Activated T-helper 1 cell treated with anti-CD3 and anti-CD28 coated beads, Interleukin-2, amount 50 U/mL, for 16 hours (primary cell): ENCODE measurements at places on chromosomes 4 and X.

GRCh38 chr4:139191373-139191772 lies 14.4 kb upstream of the ELF2 start:
- no peak for DNase-seq

DNA sequence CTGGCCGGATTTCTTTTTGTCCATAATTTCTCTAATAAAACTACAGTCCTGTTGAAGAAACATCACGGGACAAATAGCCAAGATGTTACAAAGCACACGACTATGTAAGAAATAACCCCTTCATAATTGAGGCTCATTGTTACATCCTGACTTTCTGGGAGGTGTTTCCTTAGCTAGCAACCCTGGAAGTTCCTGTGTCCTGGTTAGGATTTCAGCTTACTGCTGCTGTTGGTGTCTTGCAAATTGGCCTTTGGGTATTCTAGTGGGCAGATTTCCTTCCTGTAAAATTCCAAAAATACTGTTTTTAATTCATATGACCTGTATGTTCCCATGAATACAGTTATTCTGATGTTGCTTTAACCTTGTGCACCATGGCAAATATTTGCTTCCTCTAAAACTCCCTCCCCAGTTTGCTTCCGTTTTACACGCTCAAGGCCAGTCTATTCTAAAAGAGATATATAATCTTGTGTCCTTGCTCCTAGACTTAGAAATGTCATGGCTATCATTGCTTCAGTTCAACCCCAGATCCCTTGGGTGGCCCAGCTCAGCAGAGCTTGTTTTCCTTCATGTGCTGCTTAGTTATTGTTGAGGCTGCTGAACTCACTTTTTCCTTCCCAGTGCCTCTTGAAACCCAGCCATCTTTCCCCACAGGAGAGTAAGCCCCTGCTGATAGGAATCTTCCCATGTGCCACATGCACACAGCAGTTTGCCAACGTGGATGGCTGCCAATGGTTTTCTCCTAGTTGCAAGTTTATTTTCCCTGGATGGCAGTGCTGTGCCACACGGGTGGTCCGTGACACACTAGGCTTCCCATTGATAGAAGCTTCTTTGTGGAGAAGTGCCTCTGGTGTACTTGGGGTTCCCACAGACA lies 75.8 kb downstream of the TSPAN7 start:
- no peak for DNase-seq

DNA sequence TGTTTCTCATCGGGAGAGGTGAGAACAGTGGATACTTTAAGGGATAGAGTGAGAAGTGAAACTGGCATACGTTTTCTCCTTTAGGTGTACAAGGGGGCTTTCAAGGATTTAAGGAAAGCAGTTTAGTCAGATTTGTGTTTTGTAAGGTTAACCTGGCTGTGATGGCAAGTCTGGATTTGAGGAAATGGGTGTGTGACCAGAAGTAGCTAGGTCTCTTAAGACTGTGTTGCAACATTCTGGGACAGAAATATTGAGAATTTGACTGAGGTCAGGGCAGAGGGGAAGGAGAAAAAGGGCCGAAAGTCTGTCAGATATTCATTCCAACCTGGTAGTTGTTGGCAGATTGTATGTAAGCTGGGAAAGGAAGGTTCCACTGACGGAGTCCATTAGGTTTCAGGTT lies 10.4 kb upstream of the GABRE start:
- no peak for DNase-seq

GRCh38 chrX:111869639-111870034 lies 6.3 kb upstream of the TRPC5OS start:
- DNase-seq = no peak

DNA sequence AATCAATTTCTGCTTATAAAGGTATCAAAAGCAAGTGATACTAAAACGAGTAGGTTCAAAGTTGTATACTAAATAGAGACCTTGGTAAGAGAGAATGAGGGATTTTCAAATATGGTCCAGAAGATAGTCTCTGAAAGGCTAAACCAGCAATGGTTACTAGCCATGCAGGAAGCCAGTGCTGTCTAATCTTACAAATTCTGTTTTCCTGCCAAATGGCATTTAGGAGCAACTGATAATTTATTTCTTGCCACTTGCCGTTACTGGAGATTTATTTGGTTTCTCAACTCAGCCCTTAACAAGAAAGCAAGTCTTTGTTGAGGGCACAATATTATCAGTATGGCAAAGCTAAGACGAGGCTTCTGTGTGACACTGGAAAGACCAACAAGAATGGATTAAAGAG lies 47.2 kb downstream of the MAP7D3 start:
- DNase-seq = no peak

- DNase-seq = no peak
Observed at GRCh38 chr4:96642490-96642889, 802.6 kb downstream of the PDHA2 start.

DNA sequence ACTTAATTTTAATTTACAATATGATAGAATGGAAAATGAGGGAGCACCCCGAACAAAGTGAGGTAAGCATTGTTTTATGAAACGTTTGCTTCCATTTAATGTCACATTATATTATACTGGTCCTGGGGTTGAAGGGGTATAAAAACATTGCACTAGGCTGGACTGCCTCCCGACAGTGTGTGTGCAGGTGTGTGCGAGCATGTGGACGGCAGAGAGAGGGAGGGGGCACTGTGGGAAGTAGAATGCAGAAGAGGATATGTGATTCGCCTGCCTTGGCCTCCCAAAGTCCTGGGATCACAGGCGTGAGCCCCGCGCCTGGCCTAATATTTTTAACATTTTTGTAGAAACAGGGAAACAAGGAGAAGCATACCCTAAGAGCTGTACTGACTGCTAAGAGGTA lies 36.0 kb downstream of the IRF2 start:
- no peak for DNase-seq

- DNase-seq = no peak
Observed at GRCh38 chrX:153304988-153305736, 16.4 kb downstream of the PNMA6F start.

DNA sequence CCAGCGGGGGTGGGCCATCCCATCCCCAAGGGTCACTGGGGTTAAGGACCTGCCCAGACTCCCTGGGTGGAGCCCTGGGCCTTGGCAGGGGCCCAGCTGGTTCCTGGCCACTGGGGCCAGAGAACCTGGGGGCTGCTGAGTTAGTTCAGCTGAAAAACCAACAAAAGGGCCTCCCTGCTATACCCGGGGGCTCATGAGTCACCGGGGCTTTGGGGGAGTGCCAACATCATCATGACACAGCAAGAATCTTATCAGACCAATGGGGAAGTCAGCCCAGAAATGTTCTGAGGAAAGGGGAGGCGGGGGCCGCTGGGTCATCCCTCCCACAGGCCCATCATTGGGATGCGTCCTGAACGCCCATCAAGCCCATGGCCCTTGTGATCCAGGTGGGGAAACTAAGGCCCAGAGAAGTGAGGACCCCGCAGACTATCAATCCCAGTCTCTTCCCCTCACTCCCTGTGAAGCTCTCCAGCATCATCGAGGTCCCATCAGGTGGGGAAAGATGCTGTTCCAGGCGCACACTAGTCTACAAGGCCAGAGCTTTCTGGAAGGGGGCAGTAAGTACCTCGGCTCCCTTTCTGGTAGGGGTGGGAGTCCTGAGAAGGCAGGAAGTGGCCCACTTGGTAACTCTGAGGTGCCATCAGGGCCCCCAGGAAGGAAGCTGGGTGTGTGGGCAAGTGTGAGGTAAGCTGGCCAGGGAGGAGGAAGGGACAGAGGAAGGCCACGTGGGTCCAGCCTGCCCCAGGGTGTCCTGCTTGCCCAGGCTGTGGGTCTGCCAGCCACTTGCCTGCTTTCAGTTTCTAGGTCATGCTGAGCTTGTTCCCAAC lies 4.5 kb downstream of the G6PD start:
- DNase-seq = no peak

GRCh38 chr4:6694177-6694901 lies 661 bp downstream of the S100P start:
- no peak for DNase-seq

DNA sequence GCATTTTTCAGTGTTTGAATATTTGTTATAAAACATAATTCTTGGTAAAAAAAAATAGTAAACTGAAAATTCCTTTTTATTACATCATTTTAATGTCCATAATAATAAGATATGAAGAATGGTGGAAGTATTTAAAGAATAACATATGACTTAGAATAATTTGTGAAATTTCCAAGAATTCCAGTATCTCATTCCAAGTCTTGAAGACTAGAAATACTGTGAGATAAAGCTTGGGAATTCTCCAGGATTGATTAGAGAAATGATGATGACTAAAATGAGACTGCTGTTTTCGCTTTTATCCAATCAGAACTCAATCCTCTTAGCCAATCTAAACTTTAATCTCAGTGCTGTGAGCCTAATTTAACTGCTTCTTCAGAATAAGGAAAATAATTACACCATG lies 184.2 kb upstream of the HCCS start:
- no peak for DNase-seq

GRCh38 chrX:30296408-30297254 lies 12.6 kb downstream of the NR0B1 start:
- DNase-seq = no peak

GRCh38 chrX:18973527-18974192 lies 10.3 kb downstream of the PHKA2 start:
- no peak for DNase-seq

DNA sequence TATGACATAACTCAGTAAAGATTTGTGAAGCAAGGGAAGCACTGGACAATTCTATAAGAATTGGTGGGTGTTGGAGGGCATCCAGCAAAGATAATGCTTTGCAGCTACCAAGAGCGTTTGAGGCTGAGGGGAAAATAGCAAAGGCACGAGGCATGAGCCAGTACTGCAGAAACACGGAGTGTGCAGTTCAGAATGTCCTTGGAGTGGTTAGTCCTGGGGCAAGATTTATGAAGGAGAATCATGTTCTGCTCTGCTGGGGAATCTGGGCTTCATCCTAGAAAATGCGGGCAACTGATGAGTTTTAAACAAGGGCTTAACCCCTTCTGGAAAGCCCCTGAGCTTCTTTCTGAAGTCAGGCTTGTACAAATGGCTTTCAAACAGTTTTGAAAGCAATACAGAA lies 452.5 kb downstream of the IL15 start:
- DNase-seq = no peak

DNA sequence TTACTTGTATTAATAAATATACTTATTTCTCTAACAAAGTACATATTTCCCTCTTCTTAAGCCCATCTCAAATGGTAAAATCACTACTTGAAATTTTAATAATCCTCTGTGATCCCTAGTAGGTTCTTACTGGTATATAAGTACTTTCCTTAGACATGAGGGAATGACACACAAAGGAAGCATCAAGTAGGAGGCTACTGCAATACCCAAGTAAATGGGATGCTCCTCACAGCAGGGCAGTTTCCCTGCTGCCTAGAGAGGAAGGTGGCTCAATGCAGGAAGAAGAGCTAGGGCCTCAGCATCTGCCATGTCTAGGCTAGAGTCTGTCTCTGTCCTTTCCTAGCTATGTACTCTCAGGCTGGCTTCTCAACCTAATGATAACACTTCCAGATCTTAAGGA lies 122.1 kb upstream of the DIPK2B start:
- DNase-seq = no peak

DNA sequence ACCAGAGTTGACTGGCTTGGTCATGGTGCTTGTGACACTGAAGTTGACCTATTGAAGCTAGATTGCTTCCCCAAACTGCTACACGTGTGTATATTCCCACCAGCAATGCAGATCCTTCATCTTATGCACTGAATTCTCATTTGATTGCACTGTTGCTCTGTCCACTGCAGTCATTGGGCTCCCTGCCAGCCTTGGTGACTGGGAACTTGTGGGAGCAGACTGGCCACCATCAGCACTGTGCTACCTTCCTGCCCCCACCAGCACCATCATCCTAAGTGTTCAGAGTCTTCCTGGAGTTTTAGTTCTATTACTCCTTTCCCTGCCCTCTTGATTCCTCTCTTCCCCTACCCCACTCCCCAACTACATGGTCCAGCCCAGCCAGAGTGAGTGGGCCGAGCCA lies 117.7 kb upstream of the PRPS2 start:
- DNase-seq = no peak

- no peak for DNase-seq
Observed at GRCh38 chr4:185020293-185020808, 2.1 kb downstream of the HELT start.

GRCh38 chr4:3656416-3657356 lies 109.5 kb upstream of the ADRA2C start:
- no peak for DNase-seq

GRCh38 chr4:182778222-182778982 lies 138.8 kb downstream of the DCTD start:
- no peak for DNase-seq

- DNase-seq = no peak
Observed at GRCh38 chr4:14726441-14726840, 275.8 kb upstream of the CPEB2 start.

DNA sequence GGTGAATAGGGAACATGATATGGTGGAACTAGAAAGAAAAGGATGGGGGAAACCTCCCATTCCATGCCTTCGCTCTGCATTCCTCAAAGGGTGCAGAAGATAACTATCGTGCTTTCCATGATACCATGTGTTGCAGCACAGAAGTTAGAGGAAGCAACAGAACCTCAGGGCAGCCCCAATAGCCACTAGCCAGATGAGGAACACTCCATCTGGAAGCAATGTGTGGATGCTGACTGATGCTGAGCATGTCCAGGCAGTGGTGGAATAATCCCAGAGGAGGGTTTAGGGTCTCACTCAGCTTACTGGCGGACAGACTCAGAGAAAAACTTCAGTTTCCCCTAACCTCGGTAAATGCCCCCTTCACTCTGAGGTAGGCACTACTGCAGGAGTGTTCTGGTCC lies 7.5 kb downstream of the SMIM10 start:
- DNase-seq = no peak

DNA sequence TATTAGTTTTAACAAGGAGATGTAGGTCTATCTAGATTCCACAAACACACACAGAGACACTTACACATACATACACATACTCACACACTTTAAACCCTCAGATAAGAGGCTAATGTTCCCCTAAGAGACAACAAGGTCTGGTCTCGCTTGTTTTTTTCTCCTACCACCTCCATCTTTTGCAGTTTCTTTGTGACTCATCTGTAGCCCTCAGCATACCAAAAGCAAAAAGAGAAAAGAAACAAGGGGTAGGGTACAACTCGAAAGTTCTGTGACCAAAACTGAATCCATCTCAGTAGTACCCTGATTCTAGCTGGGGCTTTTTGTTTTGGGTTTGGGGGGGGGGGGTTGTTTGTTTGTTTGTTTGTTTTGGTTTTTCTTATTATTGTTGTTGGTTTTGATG lies 12.2 kb upstream of the EXOSC9 start:
- no peak for DNase-seq

DNA sequence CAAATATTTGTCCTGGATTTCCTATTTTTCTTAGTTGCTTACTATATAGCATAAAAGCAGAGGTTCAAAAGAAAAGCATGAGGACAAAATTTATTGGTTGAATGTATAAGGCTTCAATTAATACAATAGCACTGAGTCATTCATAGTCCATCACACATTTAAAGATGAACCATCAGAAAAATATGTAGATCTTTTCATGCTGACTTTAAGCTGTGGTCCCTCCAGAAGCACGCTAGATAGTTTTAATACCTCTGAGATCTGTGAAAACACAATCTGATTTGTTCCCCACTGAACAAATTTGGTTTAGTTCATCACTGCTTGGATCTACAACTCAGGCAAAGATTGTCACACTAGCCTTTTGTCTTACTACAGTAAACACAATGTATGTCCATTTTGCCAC lies 377.2 kb upstream of the ANXA10 start:
- no peak for DNase-seq

GRCh38 chr4:15150631-15151030 lies 148.3 kb downstream of the CPEB2 start:
- no peak for DNase-seq

- no peak for DNase-seq
Observed at GRCh38 chr4:154559494-154560418, 3.1 kb upstream of the FGB start.
